ENCODE measurements at places on chromosomes 16 and 17.

DNA sequence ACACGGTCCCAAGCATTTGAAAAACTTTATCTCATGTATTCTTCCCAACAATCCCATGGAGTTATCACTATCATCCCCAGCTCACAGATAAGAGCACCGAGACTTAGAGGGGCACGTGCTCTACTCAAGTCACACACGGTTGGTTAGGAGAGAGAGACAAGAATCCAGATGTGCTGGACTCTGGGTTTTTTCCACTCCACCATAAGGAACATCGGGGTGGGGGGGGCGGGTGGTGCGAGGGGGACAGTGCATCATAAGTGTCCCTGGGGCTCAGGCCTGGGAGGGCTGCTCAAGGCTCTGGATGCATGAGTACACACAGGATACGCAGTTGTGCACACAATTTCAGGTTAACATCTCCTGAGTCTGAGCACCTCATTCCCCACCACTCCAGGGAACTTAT lies 7.4 kb downstream of the CDC42EP4 start:
- DNase-seq, result no peak

- DNase-seq, result peak; percentile 51
These were observed 414 bp downstream of the NARF start for GRCh38 chr17:82458885-82459424.

- DNase-seq, result no peak
These were observed 8.9 kb downstream of the C16orf86 start for GRCh38 chr16:67675579-67675935.

GRCh38 chr16:83652943-83653342 lies 154.8 kb upstream of the HSBP1 start:
- no peak for DNase-seq

DNA sequence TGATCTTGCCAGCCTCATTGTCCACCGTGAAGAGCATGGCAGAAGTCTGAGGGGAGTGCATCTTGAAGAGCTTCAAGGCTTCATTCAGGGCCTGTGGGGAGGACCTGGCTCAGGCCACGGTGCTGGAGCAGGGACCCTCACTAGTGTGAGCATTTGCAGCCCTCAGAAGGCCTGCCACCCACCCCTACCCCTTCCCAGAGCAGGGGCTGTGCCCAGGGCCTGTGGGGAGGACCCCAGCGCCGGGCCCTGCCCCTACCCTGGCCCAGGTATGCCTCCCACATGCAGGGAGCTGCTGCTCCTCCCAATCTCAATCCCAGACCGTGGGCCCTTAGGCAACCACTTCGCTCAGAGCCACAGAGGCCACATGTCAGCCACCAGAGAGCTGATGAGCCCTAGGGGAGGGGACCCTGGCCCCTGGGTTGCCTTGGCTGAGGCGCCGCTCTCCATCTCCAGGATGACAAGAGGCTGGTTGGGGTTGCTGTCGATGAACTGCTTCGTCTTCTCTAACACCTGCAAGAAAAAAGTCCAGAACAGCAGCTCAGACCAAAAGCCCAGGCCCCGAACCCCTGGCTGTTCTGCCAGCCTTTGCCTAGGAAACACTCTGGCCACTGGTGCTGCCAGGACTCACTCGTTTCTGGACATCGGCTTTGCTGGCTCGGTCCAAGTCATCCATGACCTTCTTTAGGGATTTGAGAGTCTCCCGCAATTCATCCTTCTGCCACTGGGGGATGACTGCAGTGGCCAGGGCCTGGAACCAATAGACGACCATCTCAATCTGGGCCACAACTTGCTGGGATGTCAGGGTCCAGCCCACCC lies 1.8 kb upstream of the EXOSC6 start:
- DNase-seq, result peak; percentile 48

DNA sequence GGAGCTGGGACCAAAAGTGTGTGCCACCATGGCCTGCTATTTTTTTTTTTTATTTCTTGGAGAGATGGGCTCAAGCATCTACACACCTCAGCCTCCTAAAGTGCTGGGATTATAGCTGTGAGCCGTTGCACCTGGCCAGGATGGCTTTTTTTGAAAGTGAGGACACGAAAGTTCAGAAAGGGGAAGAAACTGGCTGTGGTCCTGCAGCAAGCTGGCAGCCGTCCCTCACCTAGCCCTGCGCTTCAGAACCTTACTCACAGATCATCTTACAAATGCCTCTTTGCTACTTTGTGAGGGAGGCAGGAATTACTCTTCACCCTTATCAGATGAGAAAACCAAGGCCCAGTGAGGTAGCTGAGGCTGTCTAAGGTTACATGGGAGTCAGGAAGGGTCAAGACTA lies 4.5 kb upstream of the PPY start:
- DNase-seq, result no peak

- DNase-seq, result no peak
These were observed 41.9 kb downstream of the TMEM100 start for GRCh38 chr17:55680686-55681341.

DNA sequence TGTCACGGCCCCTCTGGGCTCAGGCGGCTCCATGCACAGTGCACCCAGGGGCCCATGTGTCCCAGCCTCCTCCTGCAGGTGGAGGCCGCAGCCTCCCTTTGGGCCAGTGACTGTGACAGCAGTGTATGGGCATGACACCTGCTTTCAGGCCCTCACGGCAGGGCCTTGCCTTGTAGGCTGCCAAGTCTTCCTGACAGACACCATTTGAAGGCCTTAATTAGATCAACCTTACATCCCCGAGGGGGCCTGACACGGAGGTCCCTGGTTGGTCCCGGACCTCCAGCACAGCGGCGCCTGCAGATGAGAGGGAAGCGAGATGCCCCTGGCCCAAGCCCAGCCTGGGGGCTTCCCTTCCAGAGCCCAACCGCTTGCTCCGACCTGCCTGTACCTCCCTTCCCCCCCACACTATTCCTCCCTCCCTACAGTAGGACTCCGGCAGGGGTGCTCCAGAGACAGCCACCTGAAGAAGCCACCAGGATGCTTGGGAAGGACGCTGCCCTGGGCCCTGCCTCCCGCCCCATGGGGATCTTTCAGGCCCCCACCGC lies 31.9 kb downstream of the BAIAP2 start:
- DNase-seq, result no peak

DNA sequence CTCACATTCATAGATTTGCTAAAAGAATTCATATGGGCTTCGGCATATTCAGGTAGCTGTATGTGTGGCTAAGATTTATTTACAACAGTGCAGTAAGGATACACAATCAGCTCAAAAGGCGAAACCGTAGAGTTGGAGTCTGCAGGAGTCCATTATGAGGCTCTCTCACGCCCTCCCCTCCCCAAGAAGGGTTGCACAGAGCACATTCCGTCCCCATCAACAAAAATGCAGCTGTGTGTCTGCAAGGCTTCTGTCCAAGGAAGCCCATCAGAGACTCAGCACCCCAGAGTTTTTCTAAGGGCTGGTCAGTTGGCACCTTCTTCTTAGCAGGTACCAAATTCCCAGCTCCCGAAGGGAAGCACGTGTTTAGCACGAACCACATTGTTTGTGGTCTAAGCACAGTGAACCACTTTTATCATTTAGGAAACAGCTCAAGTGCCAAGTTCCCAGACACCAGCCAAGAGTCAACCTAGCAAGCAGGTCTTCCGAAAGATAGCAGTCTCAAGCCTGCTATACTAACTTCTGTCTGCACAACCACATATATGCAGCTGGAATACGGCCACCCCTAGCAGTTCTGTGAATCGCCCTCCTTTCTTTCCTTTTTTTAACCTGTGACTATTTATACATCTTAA lies 28.5 kb upstream of the MEAK7 start:
- DNase-seq, result peak; percentile 27

DNA sequence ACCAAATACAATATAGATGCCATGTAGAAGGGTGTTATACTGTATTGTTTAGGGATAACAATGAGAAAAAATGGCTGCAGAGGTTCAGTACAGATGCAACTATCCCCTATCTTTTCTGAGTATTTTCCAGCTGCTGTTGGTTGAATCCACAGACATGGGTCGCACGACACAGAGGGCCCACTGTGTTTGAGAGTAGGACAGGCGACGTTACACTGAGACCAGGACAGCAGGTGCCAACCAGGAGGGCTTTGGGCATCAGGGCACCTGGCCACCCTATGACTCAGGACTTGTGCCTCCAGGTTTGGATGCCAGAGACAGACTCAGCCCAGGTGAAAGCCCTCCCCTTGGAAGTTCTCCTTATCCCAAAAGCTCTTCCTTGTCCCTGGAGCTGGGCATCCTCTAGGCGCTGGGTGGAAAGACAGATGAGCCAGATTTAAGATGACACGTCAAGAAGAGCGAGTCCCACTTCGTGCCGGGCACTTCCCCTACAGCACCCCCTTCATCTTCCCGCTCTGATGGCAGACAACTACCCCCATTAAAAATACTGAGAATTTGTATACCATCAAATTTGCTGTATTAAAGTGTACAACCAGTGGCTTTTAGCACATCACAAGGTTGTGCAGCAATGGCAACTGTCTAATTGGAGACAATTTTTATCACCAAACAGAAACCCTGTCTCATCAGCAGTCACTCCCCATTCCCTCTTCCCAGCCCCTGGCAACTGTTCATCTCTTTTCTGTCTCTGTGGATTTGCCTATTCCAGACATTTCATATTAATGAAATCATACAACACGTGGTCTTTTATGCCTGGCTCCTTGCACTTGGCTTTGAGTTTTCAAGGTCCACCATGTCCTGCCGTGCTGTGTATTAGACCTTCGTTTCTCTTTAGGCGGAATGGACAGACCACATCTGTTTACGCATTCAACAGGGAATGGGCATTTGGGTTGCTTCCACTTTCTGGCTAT lies 30.6 kb downstream of the TNFRSF13B start:
- no peak for DNase-seq

GRCh38 chr17:78130437-78131101 lies at the start of gene TMC8:
TSS of gene TMC8 (plus strand) at chr17:78130771. CDS start at chr17:78131589, 818 bp downstream.
- no peak for DNase-seq

- no peak for DNase-seq
These were observed 1.4 kb upstream of the JPT2 start for GRCh38 chr16:1676661-1677060.

- DNase-seq, result no peak
These were observed 26.8 kb upstream of the ZNF629 start for GRCh38 chr16:30813821-30814189.

- no peak for DNase-seq
These were observed 63.3 kb downstream of the USP32 start for GRCh38 chr17:60328679-60329078.

DNA sequence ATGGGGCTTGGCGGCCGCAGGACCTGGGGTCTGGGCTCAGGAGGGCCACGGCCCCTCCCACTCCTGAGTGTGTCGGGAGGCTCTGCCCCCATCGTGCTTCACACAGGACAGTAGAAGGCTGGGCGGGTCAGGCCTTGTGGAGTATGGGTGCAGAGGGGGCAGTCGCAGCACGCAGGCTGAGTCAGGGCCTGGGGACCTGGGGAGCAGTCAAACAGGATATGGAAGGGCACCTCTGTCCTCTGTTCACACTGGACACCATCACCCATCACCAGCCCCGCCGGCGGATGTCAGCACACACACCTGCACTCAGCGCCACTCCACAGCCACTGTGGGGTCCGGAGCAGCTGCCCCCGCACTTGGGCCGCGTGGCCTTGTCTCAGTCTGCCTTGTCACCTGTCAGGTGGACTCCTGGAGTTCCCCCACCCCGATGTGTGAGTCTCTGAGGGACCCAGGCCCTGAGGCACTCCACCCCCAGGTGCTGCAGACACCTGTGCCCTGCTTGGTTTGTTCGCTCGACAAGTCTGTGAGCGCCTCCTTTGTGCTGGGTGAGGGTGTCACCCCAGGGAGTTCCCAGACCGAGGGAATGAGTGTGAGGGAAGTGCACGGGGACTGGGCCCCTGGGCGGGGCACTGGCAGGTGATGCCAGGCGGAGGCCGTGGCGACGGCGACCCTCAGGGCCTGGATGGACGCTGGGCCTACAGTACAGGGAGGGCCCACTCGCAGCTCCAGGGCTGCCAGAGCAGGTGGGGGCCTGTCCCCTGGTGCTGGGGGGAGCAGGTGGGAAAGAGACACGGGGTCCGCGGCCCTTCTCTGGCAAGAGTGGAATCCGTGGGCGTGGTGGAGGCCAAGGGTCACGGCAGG lies 31.7 kb downstream of the ZFPM1 start:
- DNase-seq, result no peak

DNA sequence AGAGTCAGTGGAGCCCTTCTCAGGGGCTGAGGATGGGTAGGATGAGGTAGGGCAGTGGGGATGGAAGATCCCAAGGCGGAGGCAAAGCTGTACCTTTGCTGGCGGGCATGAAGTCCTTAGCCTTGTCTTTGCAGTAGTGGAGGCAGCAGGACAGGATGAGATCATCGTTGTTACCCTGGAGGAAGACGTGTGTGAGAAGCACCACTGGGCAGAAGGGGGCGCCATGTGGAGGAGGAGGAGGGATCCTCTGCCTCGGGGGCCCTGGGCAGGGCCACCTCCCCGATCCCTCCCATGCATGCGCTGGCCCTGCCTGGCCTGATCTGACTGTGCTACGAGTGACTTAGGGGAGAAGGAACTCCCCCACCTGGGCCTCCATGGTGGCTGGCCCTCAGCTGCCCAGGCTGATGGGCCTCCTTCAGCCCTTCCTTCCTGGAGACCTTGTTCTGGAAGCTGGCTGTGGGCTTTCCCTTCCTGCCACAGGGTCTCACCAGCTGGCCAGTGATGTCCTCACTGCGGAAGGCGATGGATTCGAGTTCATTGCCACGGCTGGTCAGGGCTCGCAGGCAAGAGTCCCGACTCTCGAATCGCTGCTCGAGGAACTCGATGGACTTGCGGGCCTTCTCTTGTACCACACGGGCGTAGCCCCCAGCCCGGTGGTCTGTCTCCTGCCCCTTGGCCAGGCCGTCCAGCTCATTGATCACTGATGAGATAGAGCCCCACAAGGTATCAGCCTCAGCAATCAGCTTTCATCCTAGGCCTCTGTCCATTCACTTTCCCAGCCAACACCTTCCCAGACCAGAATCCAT lies 10.3 kb downstream of the HIC1 start:
- no peak for DNase-seq

- no peak for DNase-seq
These were observed 23.4 kb downstream of the NME2 start for GRCh38 chr17:51189628-51190027.

DNA sequence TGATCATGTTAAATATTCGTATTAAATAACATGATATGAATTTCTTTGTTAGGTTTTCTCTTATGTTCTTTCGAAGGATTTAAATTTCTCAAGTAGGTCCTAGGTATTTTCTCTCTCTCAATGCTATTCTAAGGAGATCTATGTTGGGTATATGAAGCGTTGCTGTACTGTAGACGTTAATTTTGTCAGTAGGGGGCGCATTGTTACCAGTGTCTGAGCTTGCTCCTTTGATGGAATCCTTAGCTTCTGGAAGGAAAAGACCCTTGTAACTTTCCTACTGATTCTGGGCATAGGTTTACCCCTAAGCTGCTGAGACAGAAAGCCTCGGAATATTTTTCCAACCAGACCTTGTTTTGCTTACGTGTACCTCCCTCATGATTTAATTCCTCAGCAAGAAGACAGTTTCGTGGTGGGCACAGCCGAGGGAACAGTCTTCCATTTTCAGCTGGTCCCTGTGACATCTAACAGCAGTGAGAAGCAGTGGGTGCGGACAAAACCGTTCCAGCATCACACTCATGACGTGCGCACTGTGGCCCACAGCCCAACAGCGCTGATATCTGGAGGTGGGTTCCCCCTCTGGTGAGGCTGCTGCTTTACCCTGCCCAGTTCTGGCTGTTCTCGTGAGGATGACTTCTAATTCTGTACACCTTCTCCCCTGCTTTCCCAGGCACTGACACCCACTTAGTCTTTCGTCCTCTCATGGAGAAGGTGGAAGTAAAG lies 17.9 kb downstream of the UTP4 start:
- peak; percentile 75 for DNase-seq

Data from M059J (cell line).